ENCODE measurements at places on chromosomes 4 and X.

DNA sequence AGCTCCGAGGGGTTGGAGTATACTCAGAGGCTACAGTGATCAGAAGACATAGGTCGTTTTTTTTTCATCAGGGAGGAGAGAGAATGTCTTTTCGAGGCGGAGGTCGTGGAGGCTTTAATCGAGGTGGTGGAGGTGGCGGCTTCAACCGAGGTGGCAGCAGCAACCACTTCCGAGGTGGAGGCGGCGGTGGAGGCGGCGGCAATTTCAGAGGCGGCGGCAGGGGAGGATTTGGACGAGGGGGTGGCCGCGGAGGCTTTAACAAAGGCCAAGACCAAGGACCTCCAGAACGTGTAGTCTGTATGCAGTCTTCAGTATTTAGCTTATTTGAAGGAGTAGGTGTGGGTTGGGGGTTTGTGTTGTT, 500 bp downstream of the GAR1 start:
- DNase-seq = peak; percentile 4

DNA sequence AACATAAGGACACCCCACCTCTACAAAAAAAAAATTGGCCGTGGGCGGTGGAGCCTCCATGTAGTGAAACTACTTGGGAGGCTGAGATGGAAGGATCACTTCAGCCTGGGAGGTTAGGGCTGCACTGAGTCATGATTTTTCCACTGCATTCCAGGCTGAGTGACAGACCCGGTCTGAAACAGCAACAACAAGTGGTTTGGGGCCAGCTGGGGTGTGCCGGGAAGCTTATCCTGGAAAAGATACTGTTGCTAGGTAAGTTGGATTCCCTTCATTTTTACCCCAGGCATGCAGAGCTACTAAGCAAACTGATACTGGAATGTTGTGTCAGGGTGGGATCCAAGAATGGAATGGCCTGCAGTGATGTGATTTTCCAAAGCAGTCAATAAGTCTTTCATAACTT, 57.0 kb downstream of the XAGE2 start:
- no peak for DNase-seq

GRCh38 chr4:110183643-110184042, 14.8 kb downstream of the ELOVL6 start:
- no peak for DNase-seq

- DNase-seq = no peak
These were observed 546.9 kb downstream of the BCOR start for GRCh38 chrX:39550795-39551361.
